ENCODE measurements at places on chromosomes 2 and 18. TPM values are rescaled to one million over a fixed set of nuclear protein-coding genes. Genes with fewer than 3 reads are reported as not detected.

- peaks cover 4% of the 10 kb centered on the region for H3K4me1 ChIP-seq
- DNase-seq: no peak
- peaks cover 49% of the 10 kb centered on the region for H3K27me3 ChIP-seq
- no peaks in the 10 kb centered on the region for H3K36me3 ChIP-seq
Observed at GRCh38 chr18:34159691-34160185, 65.0 kb downstream of the NOL4 start.

GRCh38 chr2:228374741-228375140 lies 193.3 kb upstream of the SPHKAP start:
- H3K4me1 ChIP-seq: no peaks in the 10 kb centered on the region
- no peak for DNase-seq
- no peaks in the 10 kb centered on the region for H3K36me3 ChIP-seq

- DNase-seq: no peak
- H3K27ac ChIP-seq: no peak overlapping the region
- H3K27me3 ChIP-seq: no peaks in the 10 kb centered on the region
- H3K4me1 ChIP-seq: no peaks in the 10 kb centered on the region
- H3K4me3 ChIP-seq: no peak overlapping the region
Observed at GRCh38 chr2:81136296-81136695, 831.7 kb upstream of the LRRTM1 start.

DNA sequence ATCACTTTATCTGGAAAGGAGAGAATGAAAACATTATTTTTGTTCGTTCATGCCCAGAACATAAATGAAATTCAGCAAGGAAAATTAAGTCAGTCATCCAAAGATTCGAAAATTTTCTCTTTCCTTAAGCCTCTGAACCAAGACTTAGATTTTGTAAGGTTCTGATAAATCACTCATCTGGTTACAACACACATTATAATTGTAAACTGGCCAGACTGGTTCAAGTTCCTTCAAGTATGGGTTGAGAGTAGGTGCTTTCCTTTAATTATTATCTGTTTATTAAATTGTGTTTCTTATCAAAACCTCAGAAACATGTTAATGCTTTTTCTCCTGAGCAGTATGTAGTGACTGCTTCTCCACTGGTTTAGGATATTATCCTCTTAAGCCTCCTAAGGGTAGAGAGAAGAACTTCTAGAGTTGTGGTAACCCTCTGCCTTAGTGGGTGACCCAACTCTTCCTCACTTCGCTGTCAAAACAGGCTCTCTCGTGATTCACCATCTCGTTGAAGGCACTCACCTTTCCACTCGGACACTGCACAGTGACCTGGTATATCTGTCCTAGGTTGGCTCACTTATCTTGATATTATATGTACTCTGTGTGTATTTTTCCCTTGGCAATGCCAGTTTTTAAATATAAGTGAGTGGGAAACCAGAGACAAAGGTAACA lies 325.9 kb downstream of the PAX3 start:
- H3K4me1 ChIP-seq: no peaks in the 10 kb centered on the region
- no peak for DNase-seq
- H3K4me3 ChIP-seq: no peak overlapping the region
- peaks cover 15% of the 10 kb centered on the region for H3K27me3 ChIP-seq
- no peak overlapping the region for H3K27ac ChIP-seq
- no peaks in the 10 kb centered on the region for H3K36me3 ChIP-seq

GRCh38 chr2:216950547-216950946 lies 90.7 kb upstream of the TNP1 start:
- peaks cover 7% of the 10 kb centered on the region for H3K36me3 ChIP-seq
- DNase-seq: no peak
- H3K27me3 ChIP-seq: no peaks in the 10 kb centered on the region
- no peak overlapping the region for H3K4me3 ChIP-seq
- H3K4me1 ChIP-seq: peaks cover 11% of the 10 kb centered on the region
- no peak overlapping the region for H3K27ac ChIP-seq

- H3K27ac ChIP-seq: no peak overlapping the region
- no peaks in the 10 kb centered on the region for H3K4me1 ChIP-seq
- H3K36me3 ChIP-seq: peaks cover 6% of the 10 kb centered on the region
- H3K4me3 ChIP-seq: no peak overlapping the region
- DNase-seq: no peak
Observed at GRCh38 chr2:175792881-175793280, 209.2 kb downstream of the LNPK start.

Gene LCT
- total RNA-seq: 2.8 TPM

Gene RAD51AP2
- 0.12 TPM for total RNA-seq

Gene CCDC148
- 3.1 TPM for total RNA-seq

Data from type B pancreatic cell (in vitro differentiated cells).